ENCODE measurements at places on chromosomes 7 and 10. TPM values are rescaled to one million over a fixed set of nuclear protein-coding genes. Genes with fewer than 3 reads are reported as not detected.

GRCh38 chr10:73768881-73769280 lies 13.0 kb upstream of the CHCHD1 start:
- peaks cover 84% of the 10 kb centered on the region for H3K36me3 ChIP-seq
- peak overlapping the region; percentile 52 for H3K27ac ChIP-seq
- DNase-seq: peak; percentile 73

DNA sequence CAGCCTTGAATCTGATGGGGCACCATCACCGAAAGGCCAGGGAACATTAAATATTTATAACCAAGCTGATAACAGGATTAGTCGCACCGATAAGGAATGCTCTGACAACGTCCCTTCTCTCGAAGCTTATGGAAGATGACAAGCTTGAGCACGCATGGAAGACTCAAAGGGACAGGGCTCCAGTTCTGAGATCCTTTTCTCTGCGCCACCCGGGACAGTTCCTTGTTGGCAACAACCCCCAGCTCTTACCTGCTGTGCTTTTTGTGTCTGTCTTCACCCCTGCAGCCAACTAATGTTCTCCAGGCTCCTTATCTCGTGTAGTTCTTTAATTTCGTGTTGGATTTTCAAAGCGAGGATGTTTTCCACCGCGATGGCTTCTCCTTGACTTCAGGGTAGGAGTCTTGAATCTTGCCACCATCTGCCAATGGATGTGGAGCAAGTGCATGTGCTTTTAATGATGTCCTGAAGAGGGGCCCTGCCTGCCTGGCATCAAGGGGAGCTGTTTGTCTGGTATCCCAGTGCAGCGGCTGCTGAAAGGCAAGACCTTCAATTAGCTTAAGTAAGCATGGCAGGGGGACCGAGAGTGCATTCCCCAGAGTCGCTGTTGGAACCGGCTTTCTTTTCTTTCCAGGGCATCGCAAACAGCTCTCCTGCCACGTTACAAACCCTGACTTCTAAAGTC lies 354 bp upstream of the FERD3L start:
- peaks cover 27% of the 10 kb centered on the region for H3K27me3 ChIP-seq
- no peaks in the 10 kb centered on the region for H3K4me1 ChIP-seq
- no peak overlapping the region for H3K4me3 ChIP-seq
- no peaks in the 10 kb centered on the region for H3K36me3 ChIP-seq
- no peak for DNase-seq

GRCh38 chr10:4506095-4506494 lies 319.9 kb upstream of the AKR1E2 start:
- no peak overlapping the region for H3K27ac ChIP-seq
- H3K36me3 ChIP-seq: no peaks in the 10 kb centered on the region
- no peaks in the 10 kb centered on the region for H3K27me3 ChIP-seq
- H3K4me1 ChIP-seq: no peaks in the 10 kb centered on the region
- DNase-seq: no peak

- peaks cover 4% of the 10 kb centered on the region for H3K27me3 ChIP-seq
- H3K27ac ChIP-seq: no peak overlapping the region
- H3K4me1 ChIP-seq: no peaks in the 10 kb centered on the region
- DNase-seq: no peak
- no peaks in the 10 kb centered on the region for H3K36me3 ChIP-seq
Observed at GRCh38 chr7:16504019-16504418, 22.6 kb upstream of the LRRC72 start.

DNA sequence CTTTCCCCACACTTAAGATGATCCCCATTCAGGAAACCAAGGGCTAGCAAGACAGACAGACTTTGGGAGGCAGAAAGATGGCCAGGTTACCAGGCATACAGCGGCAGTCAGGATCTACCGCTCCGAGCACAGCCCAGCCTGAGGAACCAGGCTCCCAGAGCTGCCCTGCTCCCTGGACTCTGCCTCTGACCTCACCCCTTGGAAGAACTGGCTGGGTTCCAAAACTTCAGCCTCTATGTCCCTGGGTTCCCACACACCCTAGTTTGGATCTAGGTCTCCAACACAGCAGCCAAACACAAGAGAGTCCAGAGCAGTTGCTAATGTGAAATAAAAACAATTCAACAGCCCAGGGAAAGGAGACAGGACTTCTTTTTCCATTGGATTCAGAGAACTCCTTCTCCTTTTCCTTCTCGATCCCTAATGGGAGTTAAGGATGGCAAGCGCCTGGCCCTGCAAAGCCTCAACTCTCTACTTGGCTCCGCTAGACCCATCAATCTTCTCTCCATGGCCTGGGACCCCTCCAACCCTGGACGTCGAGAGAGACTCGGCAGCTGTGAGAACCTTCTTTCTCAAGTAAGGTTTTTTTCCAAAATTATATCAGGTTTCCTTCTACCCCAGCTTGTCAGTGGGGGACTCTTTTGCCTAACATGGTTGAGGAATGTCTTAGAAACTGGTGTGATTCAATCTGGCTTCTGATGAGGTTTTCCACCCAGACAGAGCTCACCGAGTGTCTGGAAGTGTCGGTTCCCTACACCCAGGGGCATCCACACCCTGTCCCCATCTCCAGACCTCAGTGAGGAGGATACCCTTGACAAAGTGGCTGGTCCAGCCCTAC lies 219.6 kb downstream of the KCNMA1 start:
- H3K4me3 ChIP-seq: no peak overlapping the region
- H3K27ac ChIP-seq: no peak overlapping the region
- no peak for DNase-seq
- H3K27me3 ChIP-seq: no peaks in the 10 kb centered on the region

GRCh38 chr7:28675429-28675828 lies 263.1 kb downstream of the CREB5 start:
- H3K36me3 ChIP-seq: no peaks in the 10 kb centered on the region
- no peaks in the 10 kb centered on the region for H3K27me3 ChIP-seq
- no peak overlapping the region for H3K4me3 ChIP-seq

- DNase-seq: no peak
- peak overlapping the region; percentile 23 for H3K27ac ChIP-seq
- no peaks in the 10 kb centered on the region for H3K36me3 ChIP-seq
- no peaks in the 10 kb centered on the region for H3K27me3 ChIP-seq
Observed at GRCh38 chr10:75771606-75772005, 340.2 kb downstream of the LRMDA start.

The WNT16 gene
- total RNA-seq: not detected

GRCh38 chr7:130365511-130366441 lies 14.5 kb upstream of the CPA1 start:
- no peaks in the 10 kb centered on the region for H3K36me3 ChIP-seq
- peaks cover 3% of the 10 kb centered on the region for H3K4me1 ChIP-seq
- H3K4me3 ChIP-seq: no peak overlapping the region
- H3K27ac ChIP-seq: no peak overlapping the region
- no peak for DNase-seq
- no peaks in the 10 kb centered on the region for H3K27me3 ChIP-seq

GRCh38 chr7:102864958-102865357 lies 47.8 kb upstream of the LRRC17 start:
- no peaks in the 10 kb centered on the region for H3K36me3 ChIP-seq
- no peak for DNase-seq
- H3K27ac ChIP-seq: no peak overlapping the region
- no peak overlapping the region for H3K4me3 ChIP-seq

The OR2A1 gene
- 0.05 TPM for total RNA-seq

DNA sequence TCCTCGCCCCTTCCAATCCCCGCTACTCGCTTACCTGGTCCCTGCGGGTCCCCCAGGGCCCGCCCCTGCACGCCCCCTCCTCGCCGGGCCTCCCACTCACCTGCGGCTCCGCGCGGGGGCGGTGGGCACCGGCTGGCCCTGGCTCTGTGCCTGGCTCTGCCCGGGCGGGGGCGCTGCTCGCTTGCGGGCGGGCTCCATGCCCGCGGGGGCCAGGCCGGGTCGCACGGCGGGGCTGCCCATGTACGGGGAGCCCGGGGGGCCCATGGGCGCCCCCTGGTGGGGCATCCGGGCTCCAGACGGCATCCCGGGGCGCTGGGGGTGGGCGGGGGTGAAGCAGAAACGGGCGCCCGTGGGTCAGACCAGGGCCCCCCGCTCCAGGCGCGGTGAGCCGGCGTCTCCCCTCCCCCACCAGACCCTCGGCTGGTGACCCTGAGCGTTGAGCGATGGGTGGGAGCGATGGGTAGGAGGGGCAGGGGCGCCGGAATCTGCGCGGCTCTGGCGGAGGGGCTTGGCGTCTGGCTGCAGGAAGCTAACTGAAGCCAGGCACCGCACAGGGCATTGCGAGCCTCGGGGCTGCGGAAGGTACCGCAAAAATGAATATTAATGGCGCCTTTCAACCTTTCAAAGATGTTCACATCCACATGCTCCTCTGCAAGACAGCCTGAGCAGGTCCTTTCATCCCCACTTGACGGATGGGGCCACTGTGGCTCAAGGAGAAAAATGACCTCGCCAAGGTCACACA lies 3.0 kb downstream of the SMARCD3 start:
- H3K4me3 ChIP-seq: no peak overlapping the region
- H3K36me3 ChIP-seq: no peaks in the 10 kb centered on the region
- DNase-seq: peak; percentile 64
- H3K4me1 ChIP-seq: peaks cover 42% of the 10 kb centered on the region
- no peak overlapping the region for H3K27ac ChIP-seq

- no peak overlapping the region for H3K4me3 ChIP-seq
- H3K27ac ChIP-seq: no peak overlapping the region
- no peaks in the 10 kb centered on the region for H3K27me3 ChIP-seq
Observed at GRCh38 chr10:120990831-120991230, 139.7 kb downstream of the WDR11 start.

DNA sequence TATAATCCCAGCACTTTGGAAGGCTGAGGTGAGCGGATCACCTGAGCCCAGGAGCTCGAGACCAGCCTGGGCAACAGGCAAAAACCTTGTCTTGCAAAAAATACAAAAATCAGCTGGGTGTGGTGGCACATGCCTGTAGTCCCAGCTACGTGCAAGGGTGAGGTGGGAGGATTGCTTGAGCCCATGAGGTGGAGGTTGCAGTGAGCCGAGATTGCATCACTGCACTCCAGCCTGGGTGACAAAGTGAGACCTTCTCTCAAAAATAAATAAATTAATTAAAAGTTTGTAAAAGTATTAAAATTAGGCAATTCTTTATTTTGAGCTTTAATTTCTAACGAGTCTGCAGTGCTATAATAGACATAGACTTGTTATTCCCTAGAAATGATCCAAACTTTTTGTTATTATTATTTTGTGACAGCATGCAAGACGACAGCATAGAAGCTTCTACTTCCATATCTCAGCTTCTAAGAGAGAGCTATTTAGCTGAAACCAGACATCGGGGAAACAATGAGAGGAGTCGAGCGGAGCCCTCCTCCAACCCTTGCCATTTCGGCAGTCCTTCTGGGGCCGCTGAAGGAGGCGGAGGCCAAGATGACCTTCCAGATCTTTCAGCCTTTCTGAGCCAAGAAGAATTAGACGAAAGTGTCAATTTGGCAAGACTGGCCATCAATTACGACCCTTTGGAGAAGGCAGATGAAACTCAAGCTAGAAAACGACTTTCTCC lies 11.9 kb downstream of the MYPN start:
- H3K4me1 ChIP-seq: no peaks in the 10 kb centered on the region
- H3K36me3 ChIP-seq: no peaks in the 10 kb centered on the region
- DNase-seq: no peak

- no peaks in the 10 kb centered on the region for H3K36me3 ChIP-seq
- H3K27ac ChIP-seq: no peak overlapping the region
- no peaks in the 10 kb centered on the region for H3K27me3 ChIP-seq
- H3K4me1 ChIP-seq: no peaks in the 10 kb centered on the region
- H3K4me3 ChIP-seq: no peak overlapping the region
Observed at GRCh38 chr7:17485368-17485767, 186.9 kb downstream of the AHR start.

DNA sequence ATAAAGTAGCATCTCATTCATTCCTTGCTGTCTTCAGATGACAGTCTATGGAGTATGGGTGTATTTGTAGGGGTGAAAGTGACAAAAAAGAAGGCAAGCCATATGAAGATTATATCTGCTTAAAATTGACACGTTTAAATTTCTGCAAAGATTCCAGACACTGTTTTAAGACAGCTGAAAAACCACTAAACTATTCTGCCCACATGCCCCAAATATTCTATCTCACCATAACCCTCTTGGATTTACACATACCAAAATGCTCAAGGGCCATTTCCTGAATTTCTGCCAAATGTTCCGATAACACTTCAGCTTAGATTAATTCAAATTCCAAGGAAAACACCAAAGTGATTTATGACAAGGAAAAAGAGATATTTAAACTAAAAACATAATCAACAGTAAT lies 99.9 kb upstream of the IL6 start:
- H3K4me1 ChIP-seq: no peaks in the 10 kb centered on the region
- H3K4me3 ChIP-seq: no peak overlapping the region
- H3K27me3 ChIP-seq: peaks cover 47% of the 10 kb centered on the region
- no peaks in the 10 kb centered on the region for H3K36me3 ChIP-seq
- H3K27ac ChIP-seq: no peak overlapping the region

DNA sequence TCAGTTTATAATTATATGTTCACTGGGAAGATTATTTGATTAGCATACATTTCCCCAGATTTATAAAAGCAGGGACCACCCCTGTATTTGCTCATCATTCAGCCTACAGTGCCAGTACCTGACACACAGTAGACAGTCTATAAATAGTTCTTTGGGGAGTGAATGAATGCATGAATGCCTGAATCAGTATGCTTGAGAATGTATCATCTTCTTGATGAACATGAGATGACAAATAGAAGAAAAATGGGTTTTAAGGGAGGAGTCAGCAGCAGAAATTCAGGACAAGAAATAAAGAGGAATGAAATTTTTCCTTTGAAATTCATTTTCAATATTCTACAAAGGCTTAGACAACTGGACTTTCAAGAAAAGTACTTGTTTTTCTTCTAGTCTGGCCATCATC lies 295.8 kb upstream of the LRRTM3 start:
- no peak for DNase-seq
- no peak overlapping the region for H3K27ac ChIP-seq
- H3K36me3 ChIP-seq: no peaks in the 10 kb centered on the region
- no peak overlapping the region for H3K4me3 ChIP-seq
- H3K27me3 ChIP-seq: no peaks in the 10 kb centered on the region

The MSS51 gene
- 3.3 TPM for total RNA-seq

The MYH16 gene
- not detected for total RNA-seq

The EPHB4 gene
- 0.60 TPM for total RNA-seq

GRCh38 chr7:151565541-151565940 lies 45.8 kb upstream of the RHEB start:
- no peak for DNase-seq
- H3K4me1 ChIP-seq: peaks cover 1% of the 10 kb centered on the region
- peaks cover 8% of the 10 kb centered on the region for H3K36me3 ChIP-seq
- no peak overlapping the region for H3K4me3 ChIP-seq

The ENTPD7 gene
- total RNA-seq: 4.1 TPM

DNA sequence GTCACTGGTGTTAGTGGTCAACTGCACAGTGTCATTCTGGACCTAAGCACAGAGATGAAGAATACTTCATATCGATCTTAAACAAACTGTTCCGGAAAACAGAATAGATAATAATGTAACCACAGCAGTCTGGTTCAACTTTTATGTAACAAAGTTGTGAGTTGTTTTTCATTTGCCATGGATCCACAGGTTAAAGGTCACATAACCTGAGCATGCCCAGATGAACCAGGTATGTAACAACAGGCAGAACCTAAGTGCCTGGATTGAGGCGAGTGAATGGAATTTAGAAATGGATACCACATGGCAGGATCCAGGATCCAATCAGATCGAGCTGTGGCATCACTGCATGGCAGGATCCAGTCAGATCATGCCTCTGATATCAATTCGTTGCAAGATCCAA lies 87.1 kb downstream of the CLEC2L start:
- peaks cover 22% of the 10 kb centered on the region for H3K36me3 ChIP-seq
- no peak for DNase-seq
- H3K4me3 ChIP-seq: no peak overlapping the region
- no peak overlapping the region for H3K27ac ChIP-seq
- no peaks in the 10 kb centered on the region for H3K4me1 ChIP-seq

- peaks cover 5% of the 10 kb centered on the region for H3K4me1 ChIP-seq
- peaks cover 2% of the 10 kb centered on the region for H3K27me3 ChIP-seq
- no peak overlapping the region for H3K4me3 ChIP-seq
- peaks cover 2% of the 10 kb centered on the region for H3K36me3 ChIP-seq
Observed at GRCh38 chr10:88042160-88043100, 179.0 kb downstream of the PTEN start.
